ENCODE measurements at places on chromosomes 4 and X.

- DNase-seq: no peak
Observed at GRCh38 chr4:61199873-61200186, 296 bp upstream of the ADGRL3 start.

- peak; percentile 1 for DNase-seq
Observed at GRCh38 chr4:11106190-11106589, 322.5 kb downstream of the HS3ST1 start.

- no peak for DNase-seq
Observed at GRCh38 chr4:150012851-150013360, 65.3 kb upstream of the DCLK2 start.

DNA sequence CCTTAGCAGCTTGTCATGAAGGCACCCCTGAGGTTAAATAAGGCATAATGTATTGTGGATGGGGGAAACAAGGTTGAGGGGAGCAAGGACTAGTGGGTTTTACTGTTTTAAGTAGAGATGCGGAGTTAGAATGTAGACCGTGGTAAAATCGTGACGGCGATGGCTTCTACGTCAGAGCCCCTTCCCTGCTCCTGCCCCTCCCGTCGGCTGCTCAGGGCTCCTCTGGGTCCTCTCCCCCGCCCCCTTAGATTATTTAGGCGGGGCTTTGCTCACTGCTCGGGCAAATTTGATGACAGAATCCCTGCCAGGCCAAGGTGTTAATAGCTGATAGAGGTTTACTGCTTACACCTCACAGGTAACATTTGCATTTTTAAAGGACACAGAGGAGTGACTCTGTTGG, 2.3 kb downstream of the FRMPD3 start:
- DNase-seq: no peak

- DNase-seq: no peak
Observed at GRCh38 chrX:95956745-95957144, 727.9 kb upstream of the DIAPH2 start.

- no peak for DNase-seq
Observed at GRCh38 chr4:154542271-154542879, 7.8 kb downstream of the PLRG1 start.

DNA sequence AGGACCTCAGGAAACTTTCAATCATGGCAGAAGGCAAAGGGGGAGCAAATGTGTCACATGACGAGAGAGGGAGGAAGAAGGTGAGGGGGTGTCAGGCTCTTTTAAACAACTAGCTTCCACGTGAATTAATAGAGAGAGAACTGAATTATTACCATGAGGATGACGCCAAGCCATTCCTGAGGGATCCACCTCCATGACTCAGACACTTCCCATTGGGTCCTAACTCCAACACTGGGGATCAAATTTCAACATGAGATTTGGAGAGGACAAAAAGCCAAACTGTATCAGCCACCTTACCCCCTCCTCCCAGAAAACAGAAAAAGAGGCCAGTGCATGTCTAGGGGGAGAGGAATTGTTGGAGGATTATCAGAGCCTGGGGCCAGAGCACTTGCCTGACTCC, 40.4 kb upstream of the LAS1L start:
- DNase-seq: no peak

GRCh38 chr4:55553441-55554201, 6.9 kb upstream of the CLOCK start:
- DNase-seq: no peak

GRCh38 chrX:111447298-111447697, 35.3 kb upstream of the DCX start:
- DNase-seq: peak; percentile 6

- no peak for DNase-seq
Observed at GRCh38 chr4:130110189-130110588, 1014.2 kb downstream of the C4orf33 start.

GRCh38 chr4:5157791-5158770, 106.8 kb downstream of the STK32B start:
- DNase-seq: peak; percentile 23

DNA sequence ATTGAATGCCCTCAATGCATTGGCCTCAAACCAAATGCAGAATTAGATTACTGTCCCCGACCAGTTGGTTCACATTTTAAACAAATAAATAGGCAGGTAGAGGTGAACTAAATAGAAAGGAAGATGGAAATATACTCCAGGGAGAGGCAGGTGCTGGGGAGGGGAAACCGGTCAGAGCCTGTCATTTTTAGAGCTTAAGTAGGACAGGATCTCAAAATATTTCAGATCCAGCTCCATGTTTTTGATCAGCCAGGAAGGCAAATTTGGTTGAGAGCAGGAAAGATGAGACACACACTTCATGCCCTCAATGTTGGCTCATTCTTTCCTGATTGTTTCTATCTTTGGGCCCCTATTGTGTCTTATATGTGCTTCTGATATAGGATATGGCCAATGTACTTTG, 206.7 kb downstream of the SHROOM3 start:
- no peak for DNase-seq

DNA sequence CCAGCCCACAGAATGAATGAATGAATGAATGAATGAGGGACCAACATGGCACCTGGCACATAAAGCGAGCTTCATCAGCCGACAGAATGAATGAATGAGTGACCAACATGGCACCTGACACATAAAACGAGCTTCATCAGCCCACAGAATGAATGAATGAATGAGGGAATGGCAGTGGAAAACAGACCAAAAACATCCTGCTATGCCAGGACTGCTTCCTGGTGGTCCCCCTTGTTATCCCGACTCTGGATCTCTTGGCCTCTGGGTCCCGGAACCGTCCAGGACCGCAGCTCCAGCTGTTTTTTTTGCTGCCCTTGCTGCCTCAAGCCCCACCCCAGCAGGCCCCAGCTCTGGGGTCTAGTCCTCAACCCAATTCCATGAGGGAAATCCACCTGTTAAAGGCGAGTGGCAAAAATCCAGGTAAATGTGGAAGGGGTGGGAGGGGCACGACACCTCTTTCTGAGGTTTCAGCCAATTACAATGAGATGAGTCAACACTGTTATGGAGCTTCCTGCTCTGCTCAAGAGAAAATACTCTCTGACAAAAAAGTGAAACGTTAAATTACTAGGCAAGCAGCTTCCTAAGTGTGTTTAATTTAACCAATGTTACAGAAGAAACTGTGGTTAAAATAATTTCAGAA, 72.0 kb upstream of the MTNR1A start:
- peak; percentile 45 for DNase-seq

DNA sequence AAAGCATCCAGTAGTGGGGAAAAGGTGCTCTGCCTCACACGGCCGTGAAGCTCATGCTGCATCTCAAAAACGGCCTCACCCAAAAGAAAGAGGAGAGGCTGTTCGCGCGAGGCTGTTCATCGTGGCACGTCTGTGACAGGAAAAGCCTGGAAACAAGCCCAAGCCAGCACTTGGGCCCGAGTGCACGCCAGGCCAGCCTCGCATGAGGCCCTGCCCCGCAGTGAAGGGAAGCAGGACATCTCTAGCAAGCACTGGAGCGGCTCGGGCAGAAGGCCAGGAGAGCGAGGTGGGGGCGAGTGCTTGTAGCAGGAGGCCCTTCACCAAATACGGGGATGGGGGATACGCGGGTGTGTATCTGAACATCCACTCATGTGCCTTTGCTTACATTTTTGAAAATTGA, 39.9 kb upstream of the MXD4 start:
- no peak for DNase-seq

- no peak for DNase-seq
Observed at GRCh38 chr4:142452161-142452855, 393.8 kb downstream of the INPP4B start.

DNA sequence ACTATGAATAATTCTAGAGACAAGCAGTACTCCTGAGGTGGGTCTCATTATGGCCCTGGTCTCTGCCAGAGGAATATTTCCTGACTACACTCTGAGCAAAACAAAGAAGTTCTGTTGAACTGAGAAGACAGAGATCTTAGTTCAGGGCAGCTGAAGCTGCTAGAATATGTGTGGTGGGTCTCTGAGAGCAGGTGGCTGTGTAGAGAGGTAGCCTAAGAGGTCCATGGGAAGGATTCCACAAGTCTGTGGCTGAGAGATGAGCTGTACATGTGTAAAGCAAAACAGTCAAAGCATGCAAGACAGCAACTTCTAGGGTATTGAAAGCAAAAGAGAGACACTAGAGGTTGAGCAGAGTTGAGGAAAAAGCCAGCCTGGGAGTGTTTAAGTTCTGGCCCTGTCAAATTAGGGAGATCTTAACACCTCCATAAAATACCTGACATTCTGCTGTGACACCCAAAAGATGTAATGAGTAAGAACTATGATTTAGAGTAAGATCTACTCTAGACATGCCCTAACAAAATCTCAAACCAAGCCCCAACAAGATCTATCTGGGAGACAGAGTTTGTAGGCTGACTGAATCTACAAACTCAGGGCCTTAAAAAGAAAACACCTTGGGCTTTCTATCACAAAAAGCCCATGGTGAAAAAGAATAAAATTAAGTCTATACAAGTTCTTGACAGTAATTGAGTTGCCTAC, 274.4 kb downstream of the BANK1 start:
- no peak for DNase-seq
